ENCODE measurements at places on chromosomes 5 and 9. TPM values are rescaled to one million over a fixed set of nuclear protein-coding genes. Genes with fewer than 3 reads are reported as not detected.

- DNase-seq: no peak
Observed at GRCh38 chr9:132008855-132009812, 70.5 kb downstream of the MED27 start.

- no peak for DNase-seq
Observed at GRCh38 chr9:131477367-131477766, 25.4 kb upstream of the POMT1 start.

DNA sequence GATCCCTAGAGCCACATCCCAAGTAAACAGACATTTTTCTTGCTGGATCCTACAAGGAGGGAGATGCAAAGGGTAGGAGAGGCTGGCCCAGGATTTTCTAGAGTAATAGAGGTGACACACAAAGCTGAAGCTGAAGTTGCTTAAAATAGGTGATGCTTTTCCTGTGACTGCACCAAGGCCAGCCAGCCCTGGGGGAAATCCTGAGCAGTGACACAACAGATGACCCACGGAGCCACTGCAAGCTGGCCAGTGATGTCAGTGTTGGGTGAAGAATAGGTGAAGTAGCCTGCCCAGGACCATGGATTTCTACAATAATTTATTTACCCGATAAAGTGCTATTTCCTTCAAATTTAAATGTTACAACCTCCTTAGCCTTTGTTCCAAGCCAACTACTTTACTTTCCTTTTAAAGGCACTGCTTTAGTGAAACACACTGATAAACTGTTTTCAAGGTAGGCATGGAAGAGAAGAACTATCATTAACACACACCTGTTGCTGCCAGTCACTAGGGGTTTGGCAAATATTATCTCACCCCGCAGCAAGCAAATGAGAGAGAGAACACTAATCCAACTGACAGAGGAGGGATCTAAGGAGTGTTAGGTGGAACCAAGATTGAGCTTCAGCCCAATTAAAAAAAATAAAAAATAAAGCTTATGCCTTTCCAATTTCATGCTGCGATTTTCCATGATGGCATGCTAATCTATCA is 123.5 kb downstream of the CTNND2 start:
- no peak for DNase-seq

GRCh38 chr9:4167079-4167671 is 132.7 kb downstream of the GLIS3 start:
- no peak for DNase-seq

DNA sequence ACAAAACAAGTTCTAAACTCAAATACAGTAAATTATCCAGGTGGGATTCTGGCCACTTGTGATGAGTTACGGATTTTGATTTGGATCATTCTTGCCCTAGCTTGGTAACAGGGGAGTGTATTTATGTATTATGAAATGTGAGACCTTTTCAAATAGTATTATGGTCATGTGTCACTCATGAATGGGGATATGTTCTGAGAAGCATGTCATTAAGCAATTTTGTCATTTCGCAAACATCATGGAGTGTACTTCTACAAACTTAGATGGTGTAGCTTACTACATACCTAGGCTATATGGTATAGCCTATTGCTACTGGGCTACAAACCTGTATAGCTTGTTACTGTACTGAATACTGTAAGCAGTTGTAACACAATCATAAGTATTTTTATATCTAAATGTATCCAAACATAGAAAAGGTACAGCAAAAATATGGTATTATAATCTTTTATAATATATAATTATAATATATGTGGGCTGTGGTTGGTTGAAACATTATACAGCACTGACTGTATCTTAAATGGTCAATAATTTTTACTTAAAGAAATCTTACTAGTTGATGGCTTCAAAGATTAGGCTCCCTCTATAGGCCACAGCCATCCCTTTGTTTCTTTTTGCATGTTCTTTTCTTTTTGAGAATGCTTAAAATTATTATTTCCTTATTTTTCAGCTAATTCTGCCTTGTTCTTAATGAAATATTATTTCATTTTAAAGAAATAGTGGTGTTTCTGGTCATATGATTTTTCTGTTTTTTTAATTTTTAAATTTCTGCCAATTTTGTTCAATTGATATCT is 128.4 kb downstream of the MAST4 start:
- DNase-seq: no peak

DNA sequence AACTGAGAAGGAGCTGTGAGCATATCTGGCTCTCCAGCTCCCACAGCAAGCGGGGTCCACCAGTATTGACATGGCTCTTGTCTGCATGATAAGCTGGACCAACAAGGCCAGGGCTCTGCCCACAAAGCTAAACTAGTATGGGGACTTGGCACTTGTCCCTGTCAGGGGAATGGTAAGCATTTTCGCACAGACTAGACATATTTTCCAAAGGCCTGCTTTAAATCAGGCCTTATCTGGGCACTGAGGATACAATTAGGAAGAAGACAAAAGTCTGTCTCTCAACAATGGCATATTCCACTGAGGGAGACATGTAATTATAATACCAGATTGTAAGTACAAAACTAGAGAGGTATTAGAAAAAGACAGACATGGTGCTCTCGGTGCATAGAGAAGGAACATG is 32.1 kb downstream of the CSF2 start:
- no peak for DNase-seq

GRCh38 chr9:130008538-130008937 is 34.5 kb downstream of the FNBP1 start:
- no peak for DNase-seq

GRCh38 chr5:42811591-42812446 is at the start of gene SELENOP:
SELENOP (minus strand) TSS chr5:42811892; CDS start chr5:42808353, 3,539 bp downstream.
- DNase-seq: no peak

- DNase-seq: no peak
Observed at GRCh38 chr5:88542786-88543185, 274.1 kb upstream of the TMEM161B start.

DNA sequence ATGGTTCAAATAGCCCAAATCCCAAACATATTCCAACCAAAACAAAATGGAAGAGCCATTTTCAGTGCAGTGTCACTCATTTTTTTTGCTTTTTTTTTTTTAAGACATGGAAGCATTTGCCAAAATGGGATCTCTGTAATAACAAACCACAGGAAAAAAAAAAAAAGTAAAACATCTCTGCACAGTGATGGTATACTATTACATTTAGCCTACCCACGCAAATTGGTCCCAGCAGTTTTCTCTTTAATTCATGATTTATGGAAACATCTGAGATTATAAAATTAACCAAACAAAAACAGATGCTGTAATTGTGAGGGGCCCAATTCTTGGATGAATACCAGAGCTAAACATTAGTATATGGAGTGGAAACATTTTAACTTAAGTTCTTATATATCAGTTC is 566.6 kb downstream of the ZNF608 start:
- no peak for DNase-seq

GRCh38 chr9:70971723-70972122 is 149.7 kb downstream of the TRPM3 start:
- DNase-seq: no peak

DNA sequence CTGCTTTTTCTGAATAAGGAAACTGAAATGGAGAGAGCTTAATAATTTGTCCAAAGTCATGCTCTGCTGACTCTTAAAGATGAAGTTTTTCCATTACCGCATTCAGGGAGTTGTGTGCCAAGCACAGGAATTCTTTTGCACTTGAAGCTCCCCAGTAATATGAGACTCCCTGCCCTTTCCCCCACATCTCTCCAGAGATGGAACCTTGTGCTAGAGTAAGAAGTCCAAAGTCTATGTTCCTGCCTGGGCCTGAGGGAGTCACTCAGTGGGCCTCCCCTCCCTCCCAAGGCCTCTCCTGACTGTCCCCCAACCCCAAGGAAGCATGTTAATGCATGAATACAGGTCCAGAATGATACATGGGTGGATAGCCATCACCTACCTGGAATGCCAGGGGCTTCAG is 173.3 kb upstream of the SEMA6A start:
- DNase-seq: no peak

DNA sequence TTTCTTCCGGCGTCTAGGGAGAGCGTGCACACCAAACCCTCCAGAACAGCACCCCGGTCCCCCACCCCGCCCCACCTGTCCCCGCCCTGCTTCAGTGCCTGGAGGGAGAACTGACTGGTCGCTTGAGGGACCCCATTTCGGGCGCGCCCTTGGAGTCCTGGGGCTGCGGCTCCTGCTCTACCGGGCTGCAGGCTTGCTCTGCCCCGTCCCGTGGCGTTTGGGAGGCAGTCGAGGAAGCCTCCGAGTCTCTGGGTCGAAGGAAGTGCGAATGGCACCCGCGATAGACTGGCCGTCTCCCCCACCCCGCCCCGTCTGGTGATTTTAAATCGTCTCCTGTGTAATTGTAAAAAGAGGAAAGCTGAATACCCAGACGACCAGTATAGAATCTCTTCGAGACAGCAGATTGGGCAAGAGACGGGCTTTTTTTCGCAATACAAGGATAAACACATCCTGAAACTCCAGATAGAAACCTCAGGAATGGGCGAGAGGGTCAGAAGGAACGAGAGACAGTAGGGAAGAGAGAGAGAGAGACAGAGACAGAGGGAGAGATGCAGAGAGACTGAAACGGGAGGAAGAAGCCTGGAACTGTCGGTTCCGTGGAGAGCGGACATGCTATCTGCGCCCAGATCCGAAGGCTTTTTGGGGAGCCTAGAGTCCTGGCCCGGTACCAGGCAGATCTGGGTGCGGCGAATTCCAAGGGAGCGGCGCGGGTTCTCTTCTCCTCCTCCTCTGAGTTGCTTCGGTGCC is 9.9 kb downstream of the PRDM6 start:
- no peak for DNase-seq

DNA sequence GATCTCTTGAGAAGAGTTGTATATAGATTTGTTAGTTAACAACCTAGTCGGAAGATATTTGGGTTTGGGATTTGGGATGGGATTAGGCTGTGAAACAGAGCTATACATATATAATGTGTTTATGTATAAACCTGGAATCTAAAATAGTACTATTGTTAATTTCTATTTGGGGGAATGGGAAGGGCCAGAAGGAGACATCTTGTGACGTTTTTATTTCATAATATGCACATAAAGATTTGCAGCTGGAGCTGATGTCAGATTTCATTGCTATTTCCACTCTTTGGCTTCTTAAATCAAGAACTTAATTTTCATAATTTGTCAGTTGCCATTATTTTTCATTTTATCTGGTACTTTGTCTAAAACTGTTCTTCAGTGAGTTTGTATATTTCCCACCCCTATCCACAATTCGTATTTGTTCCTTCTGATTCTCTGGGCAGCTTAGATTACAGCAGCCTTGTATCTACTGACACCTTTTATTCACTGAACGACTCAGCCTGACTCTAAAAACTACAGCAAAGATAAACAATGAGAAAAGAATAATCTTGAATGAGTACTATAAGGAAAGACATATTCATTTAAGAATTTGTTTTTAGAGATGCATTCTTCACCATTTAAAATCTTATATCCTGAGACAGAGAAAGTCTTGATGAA is 86.9 kb downstream of the YTHDC2 start:
- DNase-seq: no peak

DNA sequence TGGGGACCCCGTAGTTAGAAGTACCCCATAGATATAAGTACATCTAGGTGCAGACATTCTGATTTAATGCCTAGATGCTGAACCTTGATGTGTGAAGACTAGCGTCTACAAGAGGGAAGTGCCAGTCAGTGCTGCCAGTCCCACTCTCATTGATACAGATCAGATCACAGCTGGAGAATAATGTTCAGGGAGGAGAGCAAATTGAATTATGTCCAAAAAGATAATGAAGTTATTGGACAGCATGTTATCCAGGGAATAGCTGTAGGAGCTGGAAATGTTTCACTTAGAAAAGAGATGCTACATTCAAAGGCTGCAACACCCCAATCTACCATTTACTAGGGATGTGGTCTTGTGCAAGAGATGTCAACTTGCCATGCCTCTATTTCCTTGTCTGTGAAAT is 15.9 kb upstream of the RNF183 start:
- DNase-seq: no peak

Gene CFAP90
- total RNA-seq: not detected

Gene PPWD1
- 104 TPM for total RNA-seq

Gene AIF1L
- not detected for total RNA-seq

Gene SLC36A3
- not detected for total RNA-seq

Gene SLC6A7
- not detected for total RNA-seq

Gene FBP1
- total RNA-seq: 6.3 TPM

Gene DDX4
- total RNA-seq: not detected

Gene LMX1B
- not detected for total RNA-seq

All from CD4-positive, alpha-beta memory T cell (primary cell).